ENCODE measurements at places on chromosomes 3 and 15.

GRCh38 chr3:198017090-198017489 lies 57.1 kb downstream of the LMLN start:
- DNase-seq: no peak

DNA sequence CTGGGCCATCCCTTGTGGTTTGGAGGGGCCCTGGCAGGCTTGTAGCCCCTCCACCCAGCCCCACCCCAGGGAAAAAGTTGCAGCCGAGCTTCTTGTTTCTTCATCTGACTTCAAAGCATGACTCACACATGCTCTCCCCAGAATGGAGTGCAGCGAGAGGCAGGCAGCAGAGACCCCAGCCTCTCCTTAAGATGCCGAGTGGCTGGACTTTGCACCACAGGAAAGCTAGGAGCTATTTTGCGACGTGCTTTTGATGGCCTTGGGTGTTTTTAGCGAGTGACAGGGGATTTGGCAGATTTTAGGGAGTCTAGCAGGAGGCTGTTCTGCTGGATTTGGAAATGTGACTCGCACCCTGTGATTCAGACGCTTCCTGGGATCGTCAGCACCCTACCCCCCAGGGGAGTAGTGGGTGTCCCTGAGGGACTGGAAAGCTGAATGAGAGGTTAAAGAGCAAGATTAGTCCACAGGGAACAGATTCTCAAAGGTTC lies 14.2 kb downstream of the BAHD1 start:
- no peak for DNase-seq

- DNase-seq: no peak
These were observed 13.3 kb upstream of the CCR1 start for GRCh38 chr3:46221391-46221790.

GRCh38 chr3:153343988-153344782 lies 182.2 kb downstream of the RAP2B start:
- no peak for DNase-seq

DNA sequence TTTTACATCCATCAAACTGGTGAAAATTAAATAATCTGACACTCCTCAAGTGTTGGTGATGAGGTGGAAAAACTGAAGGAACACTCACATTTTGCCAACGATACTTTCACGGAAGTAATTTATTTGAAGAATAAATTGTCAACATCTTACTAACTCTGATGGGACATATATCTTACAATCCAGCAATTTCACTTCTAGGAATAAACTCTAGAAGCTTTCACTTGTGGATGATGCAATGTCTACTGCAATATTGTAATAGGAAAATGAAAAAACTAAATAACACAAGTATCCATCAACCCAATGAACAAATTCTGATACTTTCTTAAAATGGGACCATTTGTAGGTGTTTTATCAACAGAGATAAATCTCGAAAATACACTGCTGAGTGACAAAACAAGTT lies 16.2 kb upstream of the LIPC start:
- DNase-seq: no peak

Data from effector memory CD8-positive, alpha-beta T cell (primary cell).